ENCODE measurements at places on chromosomes 7 and 10. TPM values are rescaled to one million over a fixed set of nuclear protein-coding genes. Genes with fewer than 3 reads are reported as not detected.

DNA sequence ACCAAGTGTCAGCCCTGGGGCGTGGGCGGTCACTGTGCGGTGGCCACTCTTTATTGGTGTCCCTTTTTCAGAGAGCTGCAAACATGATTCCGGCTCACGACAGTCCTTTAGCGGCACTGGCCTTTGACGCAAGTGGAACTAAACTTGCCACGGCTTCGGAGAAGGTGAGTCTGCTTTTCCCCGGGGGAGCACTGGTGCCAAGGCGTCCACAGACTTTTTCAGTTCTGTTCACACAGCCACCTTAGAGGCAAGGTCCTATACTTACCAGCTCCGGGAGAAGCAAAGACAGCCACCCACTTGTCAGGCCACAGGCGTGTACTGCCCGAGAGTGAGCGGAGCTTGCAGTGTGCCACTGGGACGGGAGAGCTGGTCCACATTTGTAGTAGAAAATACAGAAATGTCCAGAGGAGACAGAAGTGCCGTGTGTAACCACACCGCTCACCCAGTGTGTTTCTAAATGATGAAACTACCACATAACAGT, 27.9 kb downstream of the WIPI2 start:
- H3K4me1 ChIP-seq, result no peaks in the 10 kb centered on the region
- no peak for DNase-seq
- no peak overlapping the region for H3K4me3 ChIP-seq
- no peak overlapping the region for H3K27ac ChIP-seq
- H3K36me3 ChIP-seq, result peaks cover 36% of the 10 kb centered on the region

The ANXA8L1 gene
- 0.63 TPM for total RNA-seq

DNA sequence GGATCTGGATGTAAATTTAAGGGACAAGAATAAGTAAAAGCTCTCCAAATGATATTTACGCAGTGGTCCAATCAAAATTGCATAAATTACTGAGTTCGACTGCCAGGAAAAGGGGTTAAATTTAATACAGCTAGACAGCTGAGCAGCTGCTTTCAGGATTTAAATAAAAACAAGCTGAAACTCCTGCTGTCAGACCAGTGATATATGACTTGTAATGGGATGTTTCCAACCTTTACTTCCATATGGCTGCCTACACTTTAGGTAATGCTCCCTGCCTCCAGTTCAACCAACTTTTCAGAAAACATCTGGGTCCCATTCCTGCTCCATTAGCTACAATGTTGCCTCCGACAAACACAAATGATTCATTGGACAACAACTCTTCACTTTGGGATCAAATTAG, 326.3 kb upstream of the DGKB start:
- no peaks in the 10 kb centered on the region for H3K36me3 ChIP-seq
- no peak overlapping the region for H3K4me3 ChIP-seq
- no peak overlapping the region for H3K27ac ChIP-seq
- H3K27me3 ChIP-seq, result no peaks in the 10 kb centered on the region
- no peak for DNase-seq

GRCh38 chr10:97047788-97048187, 138.0 kb downstream of the SLIT1 start:
- no peak overlapping the region for H3K27ac ChIP-seq
- no peaks in the 10 kb centered on the region for H3K36me3 ChIP-seq
- no peak overlapping the region for H3K4me3 ChIP-seq
- DNase-seq, result no peak

- no peaks in the 10 kb centered on the region for H3K4me1 ChIP-seq
- no peak for DNase-seq
- no peak overlapping the region for H3K27ac ChIP-seq
- H3K4me3 ChIP-seq, result no peak overlapping the region
- H3K36me3 ChIP-seq, result no peaks in the 10 kb centered on the region
These were observed 44.7 kb upstream of the INSIG1 start for GRCh38 chr7:155252892-155253501.

The MRPL32 gene
- total RNA-seq, result 77.0 TPM

GRCh38 chr7:115269486-115269885, 347.6 kb downstream of the MDFIC start:
- no peak for DNase-seq
- no peaks in the 10 kb centered on the region for H3K27me3 ChIP-seq
- no peaks in the 10 kb centered on the region for H3K4me1 ChIP-seq
- no peak overlapping the region for H3K27ac ChIP-seq
- no peaks in the 10 kb centered on the region for H3K36me3 ChIP-seq

GRCh38 chr10:97456034-97456685, 10.2 kb downstream of the ZDHHC16 start:
- H3K27me3 ChIP-seq, result no peaks in the 10 kb centered on the region
- H3K27ac ChIP-seq, result peak overlapping the region; percentile 83
- peaks cover 12% of the 10 kb centered on the region for H3K4me1 ChIP-seq
- no peak overlapping the region for H3K4me3 ChIP-seq
- DNase-seq, result no peak

Measured in cardiac muscle cell (in vitro differentiated cells and primary cell).